ENCODE measurements at places on chromosomes 6 and 20.

- no peak for DNase-seq
Observed at GRCh38 chr20:1897541-1897940, 2.3 kb downstream of the SIRPA start.

DNA sequence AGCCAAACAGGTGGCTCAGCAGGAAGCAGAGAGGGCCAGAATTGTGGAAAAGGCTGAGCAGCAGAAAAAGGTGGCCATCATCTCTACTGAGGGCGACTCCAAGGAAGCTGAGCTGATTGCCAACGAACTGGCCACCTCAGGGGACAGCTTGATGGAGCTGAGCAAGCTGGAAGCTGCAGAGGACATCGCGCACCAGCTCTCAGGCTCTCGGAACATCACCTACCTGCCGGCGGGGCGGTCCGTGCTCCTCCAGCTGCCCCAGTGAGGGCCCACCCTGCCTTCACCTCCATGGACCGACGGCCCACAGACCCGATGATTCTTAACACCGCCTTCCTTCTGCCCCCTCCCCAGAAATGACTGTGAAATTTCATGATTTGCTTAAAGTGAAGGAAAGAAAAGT lies 17.8 kb upstream of the RAET1L start:
- no peak for DNase-seq

- no peak for DNase-seq
Observed at GRCh38 chr6:164967102-164967501, 342.3 kb downstream of the C6orf118 start.

- DNase-seq: no peak
Observed at GRCh38 chr6:10373642-10374359, 41.1 kb downstream of the TFAP2A start.

- no peak for DNase-seq
Observed at GRCh38 chr6:114739656-114740055, 396.8 kb upstream of the HS3ST5 start.

GRCh38 chr6:42306439-42307140 lies 88.9 kb upstream of the MRPS10 start:
- DNase-seq: no peak

DNA sequence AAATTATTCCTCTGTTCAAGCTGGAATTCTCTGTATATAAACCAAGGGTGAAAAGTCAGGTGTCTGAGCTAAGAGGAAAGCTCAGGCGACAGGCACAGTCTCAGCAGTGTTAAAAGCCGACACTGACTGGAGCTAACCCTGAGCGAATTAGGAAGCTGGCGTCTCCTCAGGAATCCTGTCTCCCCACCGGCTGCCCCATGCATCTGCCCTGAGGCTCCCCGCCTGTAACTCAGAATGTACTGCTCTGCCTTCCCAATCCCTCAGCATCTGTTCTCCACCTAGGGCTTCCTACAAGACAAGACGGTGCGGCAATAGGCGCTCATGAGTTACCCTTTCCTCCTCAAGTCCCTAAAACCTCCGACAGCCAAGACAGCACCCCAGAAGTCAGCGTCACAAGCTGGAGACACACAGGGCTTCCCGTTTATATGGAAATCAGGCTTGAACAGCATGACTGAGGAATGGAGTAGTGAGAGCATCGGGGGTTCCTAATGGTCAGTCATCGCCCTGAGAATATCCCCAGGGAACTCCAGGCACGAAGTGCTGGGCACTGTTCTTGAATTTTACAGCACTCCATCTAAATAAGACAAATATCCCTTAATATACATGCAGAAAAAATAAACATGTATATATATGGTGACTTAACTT lies 33.5 kb downstream of the WDR27 start:
- DNase-seq: no peak

- no peak for DNase-seq
Observed at GRCh38 chr20:5786930-5787795, 37.0 kb downstream of the SHLD1 start.

DNA sequence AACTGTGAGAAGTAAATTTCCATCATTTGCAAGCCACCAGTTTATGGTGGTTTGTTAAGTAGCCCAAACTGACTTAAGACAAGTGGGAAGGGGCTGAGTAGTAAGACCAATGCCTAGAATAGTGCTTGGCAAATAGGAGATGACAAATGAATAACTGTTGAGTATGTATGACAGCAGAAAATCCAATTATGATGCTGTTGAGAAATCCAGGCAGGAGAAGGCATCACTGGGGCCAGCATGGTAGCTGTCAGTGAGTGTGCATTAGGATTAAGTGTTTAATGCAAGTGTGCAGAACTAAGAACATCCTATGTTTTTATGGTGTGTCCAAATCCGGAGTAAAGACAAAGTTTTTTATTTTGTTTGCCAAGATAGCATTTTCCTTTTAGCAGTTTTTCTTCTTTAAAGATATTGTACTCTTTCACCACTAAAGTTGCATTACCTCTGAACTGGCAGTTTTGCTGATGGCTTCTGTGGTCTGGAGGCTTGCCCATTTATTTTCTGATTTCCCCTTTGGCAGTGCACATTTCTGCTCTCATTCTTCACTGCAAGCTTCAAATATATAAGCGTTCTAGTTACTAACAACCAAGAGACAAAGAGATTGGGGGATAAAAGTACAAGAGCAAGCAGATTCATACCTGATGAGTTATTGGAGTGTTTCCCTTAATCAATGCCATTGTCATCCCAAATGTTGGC lies 289.7 kb downstream of the KCNQ5 start:
- no peak for DNase-seq

DNA sequence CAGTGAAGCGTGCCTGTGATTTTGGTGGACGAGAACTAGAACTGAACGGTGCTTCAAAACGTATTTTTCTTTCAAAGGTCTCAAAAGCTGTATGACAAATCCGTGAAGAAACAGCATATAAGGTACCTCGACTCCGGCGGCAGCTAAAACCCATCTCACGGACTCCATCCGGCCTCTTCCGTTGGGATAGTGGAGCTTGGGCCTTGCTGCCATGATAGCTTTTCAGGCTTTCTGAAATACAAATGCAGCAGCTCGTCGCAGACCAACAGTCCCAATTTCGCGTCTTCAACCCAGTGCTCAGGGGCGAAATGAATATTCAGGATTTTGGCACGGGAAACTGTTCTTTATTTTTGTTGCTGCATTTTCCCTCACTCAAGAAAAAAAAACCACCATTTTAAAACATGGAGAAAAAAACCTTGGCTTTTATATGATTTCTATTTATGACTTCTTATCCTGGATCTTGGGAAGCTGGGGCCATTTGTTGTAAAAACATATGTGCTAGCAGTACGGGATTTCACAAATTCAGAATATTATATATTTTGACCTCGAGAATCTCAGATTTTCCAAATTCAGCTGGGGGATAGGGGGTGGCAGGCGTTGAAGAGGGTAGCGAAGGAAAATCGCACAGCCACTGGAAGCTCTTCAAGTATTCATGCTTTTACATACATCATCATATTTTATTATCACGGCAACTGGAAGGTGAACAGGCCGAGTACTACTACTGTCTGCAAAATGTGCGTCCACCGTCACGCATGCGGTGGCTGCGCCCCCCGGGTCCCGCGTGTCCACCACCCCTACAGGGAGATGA lies 849 bp downstream of the GSTA4 start:
- DNase-seq: no peak

GRCh38 chr6:109081026-109081425 lies 13.6 kb downstream of the SESN1 start:
- no peak for DNase-seq

- DNase-seq: no peak
Observed at GRCh38 chr20:25020901-25021301, 28.4 kb upstream of the APMAP start.

- DNase-seq: no peak
Observed at GRCh38 chr6:164337925-164338397, 923.4 kb downstream of the QKI start.

DNA sequence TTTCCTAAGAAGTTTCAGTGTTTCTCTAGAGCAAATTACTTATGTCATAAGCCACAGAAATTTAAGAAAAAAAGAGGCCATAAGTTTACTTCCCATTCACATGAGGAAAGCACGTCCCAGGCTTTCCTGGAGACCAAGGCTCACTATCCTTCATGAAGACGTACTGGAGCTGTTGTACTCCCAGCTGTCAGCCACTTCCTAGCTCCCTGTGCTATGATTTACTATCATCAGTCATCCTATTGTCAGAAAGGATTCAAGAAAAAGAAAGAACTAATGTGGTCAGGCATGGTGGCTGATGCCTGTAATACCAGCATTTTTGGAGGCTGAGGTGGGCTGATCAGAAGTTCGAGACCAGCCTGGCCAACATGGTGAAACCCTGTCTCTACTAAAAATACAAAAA lies 337.4 kb upstream of the SOX4 start:
- no peak for DNase-seq

GRCh38 chr6:70849348-70850069 lies 107.4 kb downstream of the B3GAT2 start:
- DNase-seq: no peak

GRCh38 chr6:88124925-88125557 lies 41.1 kb downstream of the CNR1 start:
- DNase-seq: no peak

DNA sequence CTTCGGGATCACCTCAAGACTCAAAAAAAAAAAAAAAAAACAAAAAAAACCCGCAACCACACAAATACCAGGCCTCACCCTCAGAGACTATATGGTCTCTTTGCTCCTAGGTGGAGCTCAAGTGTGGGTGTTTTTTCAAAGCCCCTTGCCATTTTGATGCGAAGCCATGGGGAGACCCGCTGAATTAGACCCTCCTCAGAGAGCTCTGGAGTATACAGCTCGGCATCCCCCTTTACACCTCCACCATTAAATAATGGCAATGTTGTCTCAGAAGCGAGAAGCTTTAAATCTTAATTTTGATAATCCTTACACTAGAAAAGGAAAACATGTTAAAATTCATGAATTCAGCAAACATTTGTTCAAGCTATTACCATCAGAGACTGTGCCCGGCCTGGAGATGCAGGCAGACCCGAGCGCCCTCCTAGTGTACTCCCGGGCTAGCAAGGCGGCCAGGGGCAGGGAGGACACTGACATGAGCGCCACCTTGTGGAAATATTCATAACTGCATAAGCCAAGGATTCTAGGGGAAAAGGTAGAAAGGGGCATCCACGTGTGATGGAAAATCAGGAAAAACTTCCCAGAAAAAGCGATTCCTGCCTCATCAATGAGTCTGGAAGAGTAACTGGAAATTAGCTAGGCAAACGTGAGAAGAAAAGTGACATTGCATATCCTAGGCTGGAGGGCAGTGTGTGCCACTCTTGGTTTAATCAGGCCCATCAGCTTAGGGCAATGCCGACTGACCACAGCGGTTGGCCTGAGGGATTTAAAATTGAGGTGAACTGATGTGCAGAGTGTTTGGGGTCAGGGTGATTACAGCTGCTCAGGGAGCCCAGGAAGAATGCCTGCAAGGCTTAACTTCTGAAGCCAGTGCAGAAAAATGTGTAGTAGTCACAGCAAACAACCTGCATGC lies 72.5 kb downstream of the B3GAT2 start:
- DNase-seq: no peak

DNA sequence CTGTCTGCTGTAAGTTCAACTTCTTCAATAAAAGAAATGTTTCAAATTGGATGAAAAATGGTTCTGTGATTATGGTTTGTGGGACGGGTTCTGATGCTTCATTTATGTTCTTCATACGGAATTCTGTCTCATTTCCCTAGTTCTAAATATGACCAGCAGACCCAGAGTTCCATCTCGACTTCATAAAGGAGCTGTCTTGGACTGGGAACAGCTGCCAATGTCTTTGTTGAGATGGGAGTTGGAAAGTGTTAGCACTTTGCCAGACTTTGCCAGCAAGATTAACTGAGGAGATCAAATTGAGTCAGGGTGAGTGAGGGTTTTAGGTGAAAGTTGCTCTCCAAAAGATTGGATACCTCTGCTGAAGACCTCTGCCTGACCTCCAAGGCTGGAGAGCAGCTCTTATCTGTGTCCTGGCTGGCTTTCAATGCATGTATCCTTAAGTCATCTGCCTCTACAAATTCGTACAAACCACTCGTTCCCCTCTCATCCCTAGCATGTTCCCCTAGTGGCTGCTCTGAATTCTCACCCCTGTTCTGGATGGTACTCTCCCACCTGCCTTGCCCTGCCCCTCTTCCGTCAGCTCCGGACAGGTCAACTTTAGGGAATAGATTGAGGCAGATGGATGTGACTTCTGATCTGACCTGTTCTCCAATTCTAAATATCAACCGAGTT lies at the start of gene EFCAB8:
EFCAB8 (plus strand) TSS at position 223 of the 672 bp plus-strand sequence. CDS start 4,870 bp downstream, outside the sequence.
- DNase-seq: no peak

DNA sequence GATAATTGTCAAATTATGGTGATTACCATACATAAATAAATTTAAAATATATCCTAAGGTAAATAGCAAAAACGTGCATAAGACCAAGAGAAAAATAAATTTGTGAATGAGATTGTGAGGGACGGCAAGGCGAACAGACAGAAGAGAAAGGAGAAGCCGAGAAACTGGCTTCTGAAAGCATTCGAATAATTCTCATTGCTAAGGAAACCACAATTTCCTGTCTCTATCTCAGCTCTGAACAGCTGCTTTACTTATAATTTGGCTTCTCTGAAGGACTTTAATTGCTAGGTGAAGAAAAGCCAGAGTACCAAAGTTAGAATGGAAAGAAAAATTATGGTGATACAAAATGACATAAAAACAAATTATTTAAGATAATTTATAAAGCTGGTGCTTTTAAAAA lies 79.0 kb upstream of the RGS17 start:
- no peak for DNase-seq

GRCh38 chr6:4348462-4349112 lies 213.2 kb upstream of the ECI2 start:
- no peak for DNase-seq

DNA sequence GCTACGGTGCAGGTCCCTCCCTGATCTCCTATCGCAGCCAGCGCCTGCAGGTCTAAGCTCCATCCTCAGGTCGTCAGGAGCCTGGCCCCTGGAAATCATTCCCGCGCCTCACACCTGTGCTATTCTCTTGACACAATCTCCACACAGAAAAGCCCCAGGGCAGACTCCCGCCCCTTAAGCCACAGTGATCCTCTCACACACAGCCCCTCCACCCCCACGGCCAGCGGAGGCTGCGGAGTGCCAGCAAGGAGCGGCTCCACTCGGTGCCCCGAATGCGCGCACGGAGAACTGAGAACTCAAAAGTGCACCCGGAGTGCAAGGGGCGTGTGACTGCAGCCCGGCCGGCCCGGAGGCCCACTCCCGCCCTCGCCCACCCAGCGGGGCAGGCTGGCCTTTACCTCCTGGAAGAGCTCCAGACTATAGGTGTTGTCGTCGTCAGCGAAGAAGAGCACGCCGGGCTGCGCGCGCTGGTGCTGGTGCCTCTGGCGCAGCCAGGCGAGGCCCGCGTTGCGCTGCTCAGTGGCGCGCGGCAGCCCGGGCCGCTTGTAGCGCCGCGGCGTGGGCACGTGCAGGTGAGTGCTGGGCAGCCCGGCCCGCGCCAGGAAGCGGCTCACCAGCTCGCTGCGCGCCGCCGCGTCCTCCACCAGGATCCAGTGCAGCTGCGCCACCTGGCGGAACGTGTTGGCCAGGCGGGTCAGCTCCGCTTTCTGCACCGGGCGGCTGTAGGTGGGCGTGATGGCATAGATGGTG lies 1.2 kb downstream of the B3GAT2 start:
- no peak for DNase-seq

GRCh38 chr20:47191074-47191673 lies 165.3 kb downstream of the ZMYND8 start:
- no peak for DNase-seq

All from cortex of kidney (tissue), 1 donor.